ENCODE measurements at places on chromosomes 6 and 20.

- DNase-seq = no peak
Measured at GRCh38 chr6:136550330-136551071, at the start of gene MAP7. Gene MAP7 (minus strand): TSS chr6:136550422. CDS start chr6:136550408, 14 bp downstream.

- no peak for DNase-seq
Measured at GRCh38 chr20:57532104-57532503, 7.2 kb upstream of the CTCFL start.

DNA sequence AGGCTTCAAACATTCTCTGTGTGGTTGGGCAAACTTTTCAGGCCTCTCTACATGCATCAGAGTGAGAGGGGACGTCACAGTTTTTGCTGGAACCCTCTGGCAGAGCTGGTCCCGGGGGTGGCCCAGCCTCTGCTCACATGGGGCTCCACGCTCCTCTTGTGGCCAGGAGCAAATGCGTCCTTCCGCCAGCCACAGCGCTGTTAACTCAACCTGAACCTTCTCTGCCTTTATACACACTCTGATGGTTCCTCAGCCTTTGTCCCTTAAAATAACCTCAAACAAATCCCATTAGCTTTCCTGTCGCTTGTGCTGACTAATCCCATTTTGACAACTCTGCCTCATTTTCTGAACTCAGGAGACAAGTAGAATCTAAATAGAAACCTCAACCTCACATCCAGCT, 39.4 kb upstream of the TGM6 start:
- no peak for DNase-seq

DNA sequence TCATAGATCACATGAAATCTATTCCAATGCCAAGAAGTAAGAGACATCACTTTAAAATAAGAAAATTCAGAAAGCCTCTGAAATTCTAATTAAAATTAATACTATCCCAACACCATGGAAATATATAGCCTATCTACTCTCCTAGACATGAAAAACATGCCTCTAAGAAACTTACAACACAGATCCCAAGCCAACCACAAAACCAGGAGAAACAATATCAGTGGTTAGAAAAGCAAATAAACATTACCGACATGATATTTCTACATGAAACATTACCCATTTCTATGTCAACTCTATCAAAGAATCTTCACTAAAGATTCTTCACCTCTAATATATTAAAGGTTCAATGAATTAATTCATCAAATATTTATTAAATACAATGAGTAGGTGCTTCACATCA, 4.8 kb downstream of the EPB41L2 start:
- no peak for DNase-seq

GRCh38 chr6:40344566-40345167, 242.5 kb downstream of the LRFN2 start:
- DNase-seq = no peak

- DNase-seq = peak; percentile 59
Measured at GRCh38 chr6:31399589-31400466, 3.6 kb upstream of the MICA start.

- peak; percentile 7 for DNase-seq
Measured at GRCh38 chr6:151014404-151015100, 149.1 kb downstream of the MTHFD1L start.

- DNase-seq = no peak
Measured at GRCh38 chr20:51680067-51680749, 88.0 kb downstream of the ATP9A start.

- DNase-seq = no peak
Measured at GRCh38 chr6:12842114-12842513, 125.5 kb downstream of the PHACTR1 start.

DNA sequence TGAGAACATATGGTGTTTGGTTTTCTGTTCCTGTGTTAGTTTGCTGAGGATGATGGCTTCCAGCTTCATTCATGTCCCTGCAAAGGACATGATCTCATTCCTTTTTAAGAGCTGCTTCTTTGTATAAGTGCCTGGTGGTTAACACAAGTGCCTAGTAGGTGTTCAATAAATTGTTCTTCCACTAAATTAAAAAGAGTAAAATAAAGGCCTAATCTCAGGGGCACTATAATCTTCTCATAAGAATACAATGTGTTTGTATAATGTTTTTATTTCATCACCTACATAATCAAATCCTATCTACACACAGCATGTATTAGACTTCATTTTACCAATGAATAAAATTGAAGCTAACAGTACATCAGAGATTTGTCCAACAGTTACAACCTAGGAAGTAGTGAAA, 252.7 kb downstream of the KHDC1L start:
- DNase-seq = no peak

- no peak for DNase-seq
Measured at GRCh38 chr20:63913768-63914167, 18.8 kb downstream of the DNAJC5 start.

DNA sequence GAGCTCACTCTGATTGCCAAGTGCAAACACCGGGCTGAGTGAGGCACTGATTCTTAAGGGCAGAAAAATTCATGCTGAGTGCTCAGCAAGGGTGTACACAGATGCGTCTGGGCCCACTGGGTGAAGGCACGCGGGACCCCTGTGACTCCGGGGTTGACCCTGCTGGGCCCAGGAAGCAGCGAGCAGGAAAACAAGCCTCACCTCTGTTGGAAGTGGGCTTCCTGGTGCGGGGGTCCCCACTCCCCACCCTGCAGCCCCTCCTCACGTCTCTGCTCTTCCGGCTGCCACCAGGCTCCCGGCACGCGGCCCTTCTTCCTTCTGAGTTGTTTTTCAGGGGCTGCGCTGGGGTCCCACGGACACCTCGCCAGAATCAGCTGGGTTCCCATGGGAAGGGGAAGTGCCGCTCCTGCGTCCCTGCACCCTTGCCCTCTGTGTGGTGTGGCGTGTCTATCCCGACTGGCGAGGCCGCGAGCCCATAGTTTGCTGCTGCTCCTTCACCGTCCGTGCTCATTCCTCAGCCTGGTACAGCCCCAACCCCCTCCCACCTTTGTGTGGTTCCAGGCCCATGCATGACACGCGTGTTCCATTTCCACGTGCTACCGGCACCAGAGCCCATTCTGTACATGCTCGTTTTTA, 80.6 kb upstream of the BHLHE23 start:
- DNase-seq = no peak

GRCh38 chr20:15320941-15321340, 983.5 kb upstream of the FLRT3 start:
- DNase-seq = no peak

DNA sequence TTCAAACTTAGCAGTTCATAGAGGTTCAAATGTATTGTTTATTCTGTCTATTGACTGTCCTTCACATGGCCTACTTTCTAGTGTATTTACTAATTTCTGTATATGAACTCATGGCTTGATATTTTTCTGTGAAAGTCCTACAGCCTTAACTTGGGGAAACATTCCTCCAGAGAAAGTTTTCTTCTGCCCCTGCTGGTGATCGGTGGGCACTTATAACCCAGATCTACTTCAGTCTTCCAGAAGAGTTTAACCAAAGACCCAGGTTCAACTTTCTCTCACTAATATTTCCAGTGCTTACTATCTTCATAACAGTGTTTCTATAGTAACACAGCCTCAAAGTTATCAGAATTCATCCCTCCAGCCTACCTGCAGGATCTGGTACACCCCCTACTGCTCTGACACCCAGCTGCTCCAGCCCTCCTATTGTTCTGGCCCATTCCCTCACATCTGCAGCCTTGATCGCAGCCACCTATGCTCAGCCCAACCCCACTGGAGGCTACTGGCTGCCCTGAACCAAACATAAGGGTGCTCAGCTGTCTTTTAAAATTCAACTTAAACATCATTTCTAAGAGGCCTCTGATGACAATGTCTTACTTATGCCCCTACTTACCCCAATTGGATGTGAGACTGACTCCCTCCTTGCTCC, 72.3 kb downstream of the TBX18 start:
- DNase-seq = no peak

DNA sequence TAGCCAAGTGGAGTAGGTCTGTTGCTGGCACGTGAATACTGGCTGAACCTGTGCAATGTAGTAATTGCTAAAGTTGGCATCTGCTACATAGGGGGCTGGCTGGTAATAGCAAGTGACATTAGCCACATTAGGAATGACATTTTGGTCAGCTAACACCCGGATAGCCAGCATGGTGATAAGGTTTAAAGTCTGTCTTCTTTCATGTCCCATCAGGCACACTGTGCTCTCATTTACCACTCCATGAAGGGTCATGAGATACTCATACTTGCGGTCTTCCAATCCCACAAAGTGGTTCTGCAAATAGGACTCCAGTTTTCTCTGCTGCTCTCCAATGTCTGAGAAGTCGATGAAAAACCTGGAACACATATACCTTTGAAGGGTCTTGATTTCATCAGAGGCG, 2.8 kb downstream of the TENT5A start:
- no peak for DNase-seq

GRCh38 chr6:164133095-164133494, 718.6 kb downstream of the QKI start:
- DNase-seq = no peak

GRCh38 chr20:59828125-59829053, 105.0 kb downstream of the SYCP2 start:
- no peak for DNase-seq

DNA sequence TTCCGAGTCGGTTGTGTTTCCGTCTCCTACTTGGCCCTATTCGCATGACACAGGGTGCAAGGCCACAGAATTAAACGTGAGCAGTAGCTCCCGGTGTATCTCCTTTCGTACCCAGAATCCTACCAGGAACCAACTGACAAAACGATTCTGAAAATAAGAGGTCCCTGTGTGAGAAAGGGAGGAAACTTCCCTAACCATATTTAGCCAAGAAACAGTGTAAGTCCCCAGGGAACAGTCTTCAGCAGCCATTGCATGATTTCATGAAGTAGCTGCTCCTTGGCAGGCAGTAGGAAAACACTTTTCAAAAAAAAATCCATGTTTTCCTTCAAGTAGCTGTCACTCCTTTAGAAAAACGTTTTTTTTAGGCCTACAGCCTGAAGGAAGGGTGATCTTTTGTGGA, 46.9 kb downstream of the PDE10A start:
- DNase-seq = no peak

- DNase-seq = no peak
Measured at GRCh38 chr6:24543683-24544082, 48.9 kb downstream of the ALDH5A1 start.

GRCh38 chr6:20415712-20416454, 14.2 kb downstream of the E2F3 start:
- DNase-seq = no peak

DNA sequence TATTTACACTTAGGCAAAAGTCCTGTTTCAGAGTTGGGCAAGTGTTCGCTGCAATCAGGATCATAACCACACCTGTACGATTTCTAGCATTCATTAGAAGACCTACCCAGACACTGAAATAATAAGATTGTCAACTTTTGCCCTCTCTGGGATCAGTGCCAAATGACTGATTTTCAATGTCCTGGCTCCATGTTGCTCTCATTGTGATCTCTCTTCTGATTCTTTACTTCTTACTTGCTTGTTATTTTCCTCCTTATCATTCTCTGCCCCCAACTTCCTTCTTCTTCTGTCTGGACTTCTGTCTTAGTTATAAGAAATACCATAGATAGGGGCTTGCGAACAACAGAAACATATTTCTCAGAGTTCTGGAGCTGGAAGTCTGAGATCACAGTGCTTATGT, 94.4 kb upstream of the BMP2 start:
- no peak for DNase-seq
